ENCODE measurements at places on chromosomes 16 and 17.

DNA sequence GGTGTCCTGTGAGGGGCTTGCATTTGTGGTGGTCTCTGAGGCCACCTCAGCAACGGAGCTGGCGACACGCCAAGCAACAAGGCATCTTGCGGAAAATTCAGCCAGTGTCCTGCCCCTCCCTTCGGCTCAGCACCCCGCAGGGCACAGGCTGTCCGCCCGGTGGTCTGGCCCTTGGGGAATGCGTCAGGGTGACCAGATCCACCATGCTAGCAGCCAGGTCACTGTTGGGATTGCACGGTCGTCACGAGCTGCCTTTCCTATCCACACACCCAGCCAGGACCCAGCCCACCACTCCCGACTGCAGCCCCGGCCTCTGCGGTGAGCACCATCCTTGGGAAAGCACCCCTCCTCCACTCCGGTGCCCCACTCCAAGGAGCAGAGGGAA lies 221.2 kb downstream of the NTN1 start:
- no peak for DNase-seq

GRCh38 chr16:19805459-19806162 lies 79.0 kb downstream of the GPRC5B start:
- no peak for DNase-seq

DNA sequence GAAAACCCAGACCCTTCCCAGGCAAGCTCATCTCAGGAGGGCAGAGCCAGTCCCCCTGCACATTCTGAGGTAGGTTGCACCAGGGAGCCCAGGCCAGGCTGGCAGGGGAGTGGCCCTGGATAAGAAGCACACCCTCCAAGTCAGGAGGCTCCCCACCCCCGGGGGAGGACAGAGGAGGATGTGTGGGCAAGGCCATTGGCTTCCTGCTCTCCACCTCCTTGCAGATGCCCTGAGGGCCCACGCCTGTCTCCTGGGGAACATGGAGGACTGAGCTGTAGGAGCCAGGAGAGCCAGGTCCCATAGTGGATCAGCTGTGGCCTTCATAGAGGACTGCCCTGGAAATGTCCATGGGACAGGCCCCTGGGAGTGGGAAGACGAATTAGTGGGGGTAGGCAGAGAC lies 126.7 kb downstream of the IRF8 start:
- no peak for DNase-seq

GRCh38 chr16:55506083-55506482 lies 2.8 kb upstream of the LPCAT2 start:
- no peak for DNase-seq

DNA sequence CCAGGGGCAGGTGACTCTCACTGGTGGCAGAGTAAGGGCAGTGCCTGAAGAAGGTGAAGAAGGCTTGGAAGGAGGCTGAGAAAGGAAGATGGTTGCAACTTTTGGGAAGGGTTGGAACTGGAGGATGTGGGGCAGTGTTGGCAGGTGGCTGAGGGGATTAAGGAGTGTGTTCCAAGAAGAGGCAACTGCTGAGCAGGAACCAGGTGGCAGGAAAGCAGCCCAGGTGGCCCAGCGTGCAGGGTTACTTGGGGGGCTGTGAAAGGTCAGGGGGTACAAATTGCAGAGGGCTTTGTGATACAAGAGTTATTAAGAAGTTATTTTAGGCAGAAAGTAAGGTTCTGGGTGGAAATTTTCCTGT lies 28.6 kb downstream of the WSCD1 start:
- no peak for DNase-seq

DNA sequence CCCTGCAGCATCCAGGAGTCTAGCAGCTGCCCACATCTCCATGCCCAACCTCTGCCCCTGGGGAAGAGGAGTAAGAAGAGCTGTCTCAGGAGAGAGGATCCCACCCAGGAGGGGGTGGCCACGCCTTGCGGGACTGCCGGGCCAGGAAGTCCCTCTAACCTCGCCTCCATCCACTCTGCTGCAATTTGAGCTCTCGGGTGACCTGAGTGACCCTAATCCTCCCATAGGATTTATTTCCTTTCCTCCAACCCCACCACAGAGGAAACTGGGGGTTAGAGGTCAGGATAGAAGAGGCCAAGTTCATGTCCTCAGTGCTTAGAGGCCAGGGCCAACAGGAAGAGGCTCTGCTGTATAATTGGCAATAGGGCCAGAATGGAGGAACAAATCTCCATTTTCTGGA lies 22.6 kb upstream of the NGFR start:
- no peak for DNase-seq

- no peak for DNase-seq
Measured at GRCh38 chr16:69438465-69438864, 14.0 kb downstream of the CYB5B start.

GRCh38 chr17:5236938-5237540 lies 2.4 kb upstream of the SCIMP start:
- no peak for DNase-seq

DNA sequence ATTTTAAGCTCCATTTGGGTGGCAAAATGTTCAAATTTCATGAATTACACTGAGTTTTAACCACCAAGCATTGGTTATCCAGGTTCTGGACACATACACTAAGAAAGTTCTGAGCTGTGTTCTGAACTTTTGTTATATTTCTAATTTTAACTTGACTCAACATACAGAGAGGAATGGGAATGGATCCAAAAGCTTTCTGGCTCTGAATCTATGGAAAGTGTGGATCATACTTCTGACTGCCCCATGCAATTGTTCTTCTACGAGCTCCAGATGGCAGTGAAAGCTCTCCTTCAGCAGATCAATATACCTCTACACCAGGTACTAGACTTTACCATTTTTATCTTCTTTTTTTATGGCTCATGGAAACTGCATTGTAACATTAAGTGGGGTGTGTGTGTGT lies 113.0 kb upstream of the NOG start:
- DNase-seq = no peak

DNA sequence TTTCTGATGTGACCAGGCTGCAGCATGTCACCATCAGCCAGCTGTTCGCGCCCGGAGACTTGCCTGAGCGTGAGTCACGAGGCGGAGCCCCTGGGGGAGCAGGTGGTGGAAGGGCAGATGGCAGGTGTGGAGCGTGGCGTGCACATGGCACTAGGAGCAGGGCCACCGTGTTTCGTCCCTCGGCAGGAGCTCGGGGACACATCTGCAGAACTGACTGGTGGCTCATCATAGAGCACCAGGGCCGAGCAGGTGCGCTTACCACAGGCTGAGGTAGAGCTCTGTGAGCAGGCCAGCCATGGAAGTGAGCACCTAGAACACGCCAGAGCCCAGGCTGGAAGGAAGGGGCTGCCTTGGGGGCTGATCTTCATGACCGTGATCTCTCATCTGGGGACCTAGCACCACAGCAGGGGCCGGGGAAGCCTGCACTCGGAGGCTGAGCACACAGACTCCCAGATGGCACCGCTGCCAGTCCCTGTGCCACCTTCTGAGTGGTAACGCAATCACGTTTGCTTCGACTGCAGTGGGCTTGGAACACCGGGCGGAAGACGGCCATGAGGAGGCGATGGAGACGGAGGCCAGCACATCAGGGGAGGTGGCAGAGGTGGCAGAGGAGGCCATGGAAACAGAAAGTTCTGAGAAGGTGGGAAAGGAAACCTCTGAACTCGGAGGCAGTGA lies 61.8 kb upstream of the ENDOV start:
- no peak for DNase-seq

- DNase-seq = no peak
Measured at GRCh38 chr17:82239401-82239925, 10.6 kb downstream of the SLC16A3 start.

DNA sequence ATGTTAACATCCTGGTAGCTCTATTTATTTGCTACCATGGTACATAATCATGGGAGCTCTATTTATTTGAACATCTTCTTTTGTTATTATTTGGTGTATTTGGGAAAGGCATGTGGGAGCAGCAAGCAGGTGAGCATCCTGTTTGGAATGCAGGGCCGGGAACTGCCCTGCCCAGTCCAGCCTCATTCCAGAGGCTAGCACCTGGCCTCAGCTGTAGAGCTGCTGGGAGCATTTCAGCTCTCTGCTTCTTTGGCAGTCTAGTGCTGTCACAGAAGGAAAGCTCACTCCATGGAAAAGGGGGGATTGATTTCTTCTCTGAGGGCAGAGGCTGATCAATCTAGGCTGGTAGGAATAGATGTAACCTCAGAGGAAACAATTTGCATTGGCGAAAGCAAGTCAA lies 112.5 kb downstream of the WWOX start:
- DNase-seq = no peak

DNA sequence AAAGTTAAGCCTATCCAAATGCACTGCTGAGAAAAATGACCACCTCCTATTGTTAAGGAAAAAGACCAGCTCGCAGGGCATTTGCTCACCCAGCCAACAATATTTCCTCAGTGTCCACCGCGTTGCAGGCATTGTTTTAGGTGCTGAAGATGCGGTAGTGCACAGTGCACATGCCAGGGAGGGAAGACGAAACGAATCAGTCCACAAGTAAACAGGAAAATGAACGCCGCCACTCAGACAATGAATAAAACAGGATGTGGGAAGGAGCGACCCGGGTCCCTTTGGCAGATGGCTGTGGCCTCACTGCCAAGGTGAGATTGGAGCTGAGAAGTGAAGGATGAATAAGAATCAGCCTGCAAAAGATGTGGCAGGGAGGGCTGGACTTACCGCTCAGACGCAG lies 249.2 kb downstream of the FOXL1 start:
- no peak for DNase-seq

GRCh38 chr17:44097110-44097958 lies 26.1 kb downstream of the HDAC5 start:
- no peak for DNase-seq

DNA sequence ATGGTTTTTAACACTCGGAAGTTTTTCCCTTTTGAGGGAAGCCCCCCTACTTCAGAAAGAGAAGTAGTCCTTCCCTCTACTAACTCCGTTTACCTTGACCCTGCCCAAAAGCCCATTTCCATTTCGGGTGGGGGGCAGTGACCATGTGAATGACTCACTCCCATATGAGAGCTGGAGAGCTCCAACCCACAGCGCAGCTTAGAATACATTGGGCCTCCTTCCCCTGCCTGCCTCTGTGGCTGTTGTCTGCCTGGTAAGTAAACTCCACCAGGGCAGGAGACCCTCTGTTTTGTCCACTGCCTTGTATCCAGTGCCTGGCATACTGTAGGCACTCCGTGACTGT lies 985 bp downstream of the SGSM2 start:
- no peak for DNase-seq

GRCh38 chr17:53655591-53655990 lies 167.1 kb upstream of the KIF2B start:
- no peak for DNase-seq

DNA sequence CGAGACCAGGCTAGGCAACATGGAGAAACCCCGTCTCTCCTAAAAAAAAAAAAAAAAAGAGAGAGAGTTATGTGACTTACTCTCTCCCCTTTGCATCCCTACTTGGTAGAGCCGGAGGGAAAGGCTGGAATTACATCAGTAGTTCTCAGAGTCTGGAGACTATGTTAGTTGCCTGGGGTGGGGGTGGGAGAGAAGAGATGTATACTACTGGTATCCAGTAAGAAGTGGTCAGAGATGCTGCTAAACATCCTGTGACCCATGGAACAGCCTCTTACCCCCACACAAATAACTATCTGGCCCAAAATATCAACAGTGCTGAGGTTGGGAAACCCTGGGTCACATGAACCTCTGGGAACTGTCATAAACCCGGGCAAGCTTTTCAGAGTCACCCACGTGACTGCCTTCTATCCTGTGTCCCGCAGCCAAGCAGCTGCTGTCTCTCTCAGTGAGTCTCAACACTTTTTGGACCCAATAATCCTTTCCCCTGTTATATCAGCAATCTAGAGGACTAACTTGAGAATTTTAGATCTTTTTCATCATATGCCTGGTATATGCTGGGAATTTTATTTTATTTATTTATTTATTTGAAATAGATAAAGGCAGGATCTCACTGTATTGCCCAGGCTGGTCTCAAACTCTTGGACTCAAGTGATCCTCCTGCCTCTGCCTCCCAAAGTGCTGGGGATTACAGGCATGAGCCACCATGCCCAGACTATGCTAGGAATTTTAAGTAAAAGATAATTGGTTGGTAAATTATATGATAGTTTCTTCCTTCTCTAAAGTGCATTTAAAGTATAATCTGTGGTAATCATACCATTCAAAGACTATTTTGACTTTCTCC lies 8.7 kb downstream of the EIF1 start:
- DNase-seq = no peak

GRCh38 chr17:66367107-66367506 lies 64.7 kb downstream of the PRKCA start:
- DNase-seq = no peak

DNA sequence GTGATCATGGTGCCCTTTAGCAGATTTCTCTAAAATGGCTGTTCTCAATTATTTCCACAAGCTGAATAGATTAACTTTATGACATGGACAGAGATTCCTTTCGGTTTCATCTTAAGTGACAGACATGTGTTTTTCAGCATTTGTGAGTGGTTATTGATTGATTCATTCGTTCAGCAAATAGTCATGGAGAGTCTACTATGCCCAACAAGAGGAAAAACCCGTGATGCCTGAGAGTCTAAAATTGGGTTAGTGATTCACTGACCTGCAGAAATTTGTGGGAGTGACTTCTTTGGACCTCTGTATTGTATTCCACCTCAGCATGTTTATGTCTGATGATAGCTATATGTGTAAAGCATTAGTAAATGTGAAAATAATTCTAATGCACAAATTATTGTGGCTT lies 28.0 kb upstream of the DUSP14 start:
- no peak for DNase-seq

GRCh38 chr16:8893426-8893825 lies 11.3 kb downstream of the LITAFD start:
- no peak for DNase-seq

DNA sequence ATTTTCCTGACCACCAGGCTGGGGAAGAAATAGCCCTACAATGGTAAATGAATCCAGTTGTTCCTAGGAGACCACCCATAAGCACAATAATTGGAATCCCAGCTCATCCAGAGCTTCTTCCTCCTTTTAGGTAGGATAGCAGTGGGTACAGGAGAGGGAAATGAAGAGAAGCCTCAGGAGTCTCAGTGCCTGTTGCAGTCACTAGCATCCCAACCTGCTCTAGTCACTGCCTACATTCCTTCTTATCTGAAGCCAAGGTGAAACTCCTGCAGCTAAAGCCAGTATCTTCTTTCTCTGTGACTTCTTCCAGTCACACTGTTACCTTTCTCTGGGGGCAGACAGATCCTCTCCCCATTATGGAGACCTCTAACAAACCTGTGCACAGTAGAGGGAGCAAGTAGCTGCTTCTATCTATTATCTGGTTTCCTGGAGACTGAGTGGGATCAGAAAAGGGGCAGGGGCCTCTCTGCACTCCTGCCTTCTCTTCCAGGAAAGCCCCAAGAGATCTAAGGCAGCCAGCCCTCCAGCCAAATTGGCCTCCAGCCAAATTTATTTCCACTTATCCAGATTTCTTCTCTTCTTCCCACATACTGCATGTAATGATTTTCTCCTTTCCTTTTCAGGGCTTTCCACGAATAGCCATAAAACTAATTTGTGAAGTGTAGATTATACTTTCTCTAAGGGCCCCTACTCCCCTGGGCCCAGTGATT lies 85.5 kb downstream of the SSH2 start:
- DNase-seq = no peak

GRCh38 chr16:22973522-22973921 lies 159.6 kb downstream of the HS3ST2 start:
- DNase-seq = no peak

- DNase-seq = no peak
Measured at GRCh38 chr16:54059319-54059718, 227.3 kb downstream of the IRX3 start.
